Fibroblast of skin of right quadriceps (primary cell): ENCODE measurements at places on chromosomes 16 and 17.
A peak's percentile ranks its signal among the peaks of the same experiment; 100 is the strongest.

DNA sequence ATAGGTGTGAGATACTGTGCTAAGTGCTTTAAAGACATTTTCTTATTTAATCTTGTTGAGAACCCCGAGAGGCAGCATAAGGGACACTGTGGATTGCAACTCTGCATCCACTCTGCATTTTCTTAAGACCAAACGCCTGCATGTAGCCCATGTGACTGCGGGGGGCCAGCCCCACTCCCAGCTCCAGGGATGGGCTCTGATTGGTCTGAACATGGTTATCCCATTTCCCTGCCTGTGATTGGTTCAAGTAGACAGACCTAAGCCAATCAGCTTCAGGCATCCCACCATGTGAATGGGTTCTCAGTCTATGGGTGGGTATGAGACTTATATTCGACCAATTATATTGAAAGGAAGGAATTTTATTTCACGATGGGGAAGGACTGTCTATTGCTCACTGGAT lies 33.2 kb upstream of the USP7 start:
- DNase-seq: peak; percentile 6

GRCh38 chr16:15874745-15875314 lies 13.6 kb downstream of the CEP20 start:
- DNase-seq: peak; percentile 61

DNA sequence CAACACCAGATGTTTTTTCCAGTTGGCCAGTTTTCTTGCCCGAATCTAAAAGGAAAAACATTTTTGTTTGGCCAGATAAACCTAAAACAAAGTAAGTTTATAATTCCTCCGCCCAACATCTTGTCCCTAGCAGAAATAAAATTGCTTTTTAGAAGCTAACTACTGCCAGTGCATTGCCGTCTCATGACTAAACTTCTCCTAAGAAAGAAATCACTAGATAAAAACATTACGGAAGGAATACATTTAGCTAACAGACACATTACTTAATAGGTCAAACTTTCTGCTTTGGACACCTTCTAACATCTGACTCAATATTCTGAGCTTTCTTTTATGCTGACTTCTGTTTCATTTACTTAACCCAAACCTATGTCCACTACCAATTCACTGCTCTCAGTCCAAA lies 36.2 kb downstream of the FBXL20 start:
- peak; percentile 16 for DNase-seq

GRCh38 chr16:85019659-85020245 lies 7.8 kb upstream of the KIAA0513 start:
- no peak for DNase-seq

- DNase-seq: no peak
Observed at GRCh38 chr16:78778101-78779004, 678.9 kb downstream of the WWOX start.

DNA sequence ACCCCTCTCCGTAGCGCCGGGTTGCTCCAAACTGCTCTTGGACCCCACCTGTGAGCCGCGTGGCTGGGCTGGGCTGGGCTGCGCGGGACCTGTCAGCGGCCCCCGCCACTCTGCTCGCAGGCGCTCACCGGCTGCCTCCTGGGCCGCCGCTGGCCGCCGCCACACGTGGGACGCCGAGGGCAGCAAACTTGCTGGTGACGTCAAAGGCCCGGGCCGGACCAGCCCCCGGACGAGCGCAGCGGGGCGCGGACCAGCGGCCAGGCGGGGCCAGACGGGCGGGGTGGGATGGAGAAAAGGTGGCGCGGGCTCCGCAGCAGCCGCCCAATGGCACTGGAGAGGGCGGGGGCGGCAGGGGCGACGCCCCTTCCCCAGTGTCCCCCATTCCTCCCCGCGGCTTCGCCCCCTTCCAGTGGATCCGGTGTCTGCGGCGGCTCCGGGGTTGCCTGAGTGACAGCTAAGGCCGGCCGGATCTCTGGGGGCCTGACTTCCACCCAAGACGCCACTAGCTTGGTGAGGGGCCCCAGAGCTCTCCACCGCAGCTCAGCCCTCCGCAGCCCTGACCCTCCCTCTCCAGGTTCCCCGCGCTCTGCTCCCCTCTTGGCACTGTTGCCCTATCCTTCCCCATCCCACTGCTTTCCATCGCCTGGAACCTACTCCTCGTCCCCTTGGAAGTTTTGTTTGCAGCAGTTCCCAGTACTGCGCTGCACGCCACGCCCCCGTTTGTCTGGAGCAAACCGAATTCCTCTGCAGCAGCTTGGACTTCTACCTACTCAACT lies at the start of gene HS3ST3A1:
Gene HS3ST3A1 (minus strand): TSS at position 154 of the 776 bp plus-strand sequence. CDS start 800 bp downstream, outside the sequence.
- peak; percentile 89 for DNase-seq
